ENCODE measurements at places on chromosomes 12 and 14.

- DNase-seq, result no peak
These were observed 68.4 kb downstream of the CRACR2A start for GRCh38 chr12:3684449-3685051.

DNA sequence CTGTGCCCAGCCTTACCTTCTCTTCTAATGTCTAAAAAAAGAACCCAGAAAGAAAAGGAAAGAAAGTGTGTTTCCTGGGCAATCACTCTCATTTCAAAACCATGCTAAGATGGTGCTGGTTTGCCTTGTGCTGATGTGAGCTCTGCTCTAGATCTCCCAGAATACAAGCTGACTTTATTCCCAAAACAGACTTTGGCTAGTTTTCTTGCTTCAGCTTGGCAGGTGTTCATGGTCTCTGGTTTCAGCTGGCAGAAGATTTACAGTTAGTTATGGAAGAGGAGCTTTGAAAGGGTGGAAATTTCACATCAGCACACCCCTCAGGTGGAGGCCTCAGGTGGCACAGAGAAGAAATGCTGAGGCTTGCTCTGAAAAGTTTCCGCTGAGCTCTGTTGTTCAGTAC, 34.4 kb downstream of the PPP1R36 start:
- no peak for DNase-seq

DNA sequence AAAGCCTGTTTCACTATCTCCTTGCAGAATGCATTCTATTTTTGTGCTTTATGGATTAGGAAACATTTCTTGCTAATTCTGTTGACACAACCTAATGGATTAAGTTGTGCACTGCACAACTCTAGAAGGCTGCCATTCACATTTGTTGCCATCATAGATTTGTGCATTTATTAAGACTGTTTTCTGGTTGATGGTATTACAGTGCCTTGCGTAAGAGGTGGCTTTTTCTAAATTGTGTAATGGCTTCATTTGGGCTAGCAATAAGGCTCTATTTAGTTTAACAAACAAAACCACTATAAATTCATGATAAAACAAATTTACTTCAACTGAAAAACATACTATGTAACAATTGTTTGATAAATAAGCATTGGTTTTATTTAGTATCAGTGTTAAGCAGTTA, 175.9 kb downstream of the TRHDE start:
- peak; percentile 34 for DNase-seq

DNA sequence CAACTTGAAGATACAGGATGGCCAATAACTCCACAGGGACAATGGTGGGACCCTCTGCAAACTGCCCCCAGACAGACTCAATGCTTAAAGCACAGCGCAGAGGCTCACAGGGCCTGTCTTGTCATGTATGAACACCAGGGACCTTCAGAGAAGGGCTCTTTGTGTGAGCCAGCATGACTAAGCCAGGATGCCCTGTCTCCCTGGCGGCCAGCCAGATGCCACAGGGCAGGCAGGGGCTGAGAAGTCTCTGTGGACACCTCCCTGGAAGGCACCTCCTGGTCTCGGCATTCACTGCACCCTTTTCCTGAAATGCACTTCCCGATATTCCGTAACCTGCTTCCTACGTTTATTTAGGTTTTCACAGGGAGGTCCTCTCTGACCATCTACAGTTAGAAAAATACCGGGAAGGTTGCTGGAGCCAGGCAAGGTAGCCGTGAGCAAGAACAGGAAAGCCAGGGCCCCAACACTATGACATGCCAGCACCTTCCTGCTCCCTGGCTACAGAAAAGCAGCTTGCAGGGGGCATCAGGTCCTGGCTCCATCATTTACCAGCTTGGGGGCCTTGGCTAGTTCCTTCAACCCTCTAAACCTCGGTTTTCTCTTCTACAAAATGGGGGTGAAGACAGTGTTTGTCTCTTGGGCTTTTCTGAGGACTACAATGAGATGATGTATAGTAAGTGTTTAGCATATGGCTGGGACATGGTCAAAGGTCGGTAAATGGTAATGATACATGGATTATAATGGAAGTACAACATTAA, 65.0 kb downstream of the PITPNM2 start:
- DNase-seq, result peak; percentile 37

GRCh38 chr12:64240781-64241180, 18.7 kb upstream of the KICS2 start:
- peak; percentile 16 for DNase-seq

DNA sequence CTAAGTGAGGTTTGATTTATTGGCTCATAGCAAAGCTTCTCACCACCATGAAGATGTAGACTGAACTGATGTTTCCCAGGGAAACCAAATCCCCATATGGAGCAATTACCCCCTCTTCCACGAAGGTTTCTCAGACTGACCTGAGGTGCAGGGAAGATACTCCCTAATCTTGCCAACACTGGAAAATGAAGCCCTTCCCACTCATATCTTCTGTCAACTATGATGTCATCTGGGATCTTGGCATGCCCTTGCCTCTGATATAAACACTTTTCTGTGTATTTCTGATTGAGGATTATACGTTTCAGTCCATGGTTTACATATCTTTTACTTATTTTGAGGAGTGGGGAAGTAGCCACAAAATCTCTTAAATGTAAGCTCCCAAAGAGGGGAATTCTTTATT, 14.1 kb upstream of the CISTR start:
- no peak for DNase-seq

GRCh38 chr12:84497819-84498218, 414.8 kb downstream of the SLC6A15 start:
- DNase-seq, result no peak

DNA sequence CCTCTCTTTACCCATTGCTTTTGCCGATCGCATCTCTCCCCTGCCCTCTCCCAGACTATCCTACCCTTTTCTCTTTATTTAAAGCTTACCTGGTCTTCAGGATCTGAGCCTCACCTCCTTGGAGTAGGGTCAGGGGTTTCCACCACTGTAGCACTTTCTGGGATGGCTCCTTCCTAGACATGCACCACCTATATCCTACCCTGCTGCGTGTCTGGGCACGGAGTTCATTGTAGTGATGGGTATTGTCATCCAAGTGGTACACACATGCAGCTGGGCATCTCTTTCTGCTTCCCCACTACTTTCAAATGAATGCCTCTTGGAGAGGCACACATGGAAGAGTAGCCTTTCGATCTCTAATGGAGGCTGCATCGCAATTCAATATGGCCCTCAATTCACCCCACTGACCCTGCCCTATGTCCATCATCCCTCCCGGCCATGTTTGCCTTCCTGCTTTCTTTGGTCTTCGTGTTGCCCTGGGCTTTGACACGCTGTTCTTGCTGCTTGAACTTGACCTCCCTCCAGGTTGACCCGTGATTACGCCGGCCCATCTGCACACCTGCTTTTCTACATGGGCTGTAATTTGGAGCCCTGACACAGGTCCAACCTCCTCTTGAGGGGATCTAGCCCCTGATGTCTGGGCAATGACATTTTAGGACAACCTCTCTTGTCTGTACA, 10.9 kb downstream of the SERPINA11 start:
- DNase-seq, result no peak

GRCh38 chr14:100149851-100150611, 9.4 kb downstream of the DEGS2 start:
- no peak for DNase-seq

- DNase-seq, result no peak
These were observed 33.5 kb upstream of the ATP2A2 start for GRCh38 chr12:110247340-110248095.

- peak; percentile 91 for DNase-seq
These were observed 8.4 kb downstream of the GPRC5A start for GRCh38 chr12:12899530-12900380.

DNA sequence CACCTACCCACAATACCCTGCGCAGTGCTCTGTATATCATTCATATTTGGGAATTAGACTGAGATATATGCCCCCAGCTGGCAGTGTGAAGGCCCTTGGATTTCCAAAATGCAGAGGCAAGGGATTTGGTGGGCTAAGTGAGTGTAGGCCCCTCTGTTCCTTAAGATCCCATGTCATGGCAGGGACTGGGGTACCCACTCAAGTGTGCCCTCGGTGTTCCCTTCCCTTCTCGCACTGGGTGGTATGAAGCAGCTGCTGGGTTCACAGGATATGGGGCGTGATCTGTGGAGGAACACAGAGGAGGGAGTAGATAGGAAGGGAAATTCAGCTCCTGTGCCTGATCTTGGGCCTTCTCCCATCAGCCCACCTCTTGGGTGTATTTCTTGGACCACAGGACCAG, 63.1 kb upstream of the VASH1 start:
- no peak for DNase-seq

GRCh38 chr14:23033251-23033727, 1.4 kb downstream of the PSMB5 start:
- no peak for DNase-seq

DNA sequence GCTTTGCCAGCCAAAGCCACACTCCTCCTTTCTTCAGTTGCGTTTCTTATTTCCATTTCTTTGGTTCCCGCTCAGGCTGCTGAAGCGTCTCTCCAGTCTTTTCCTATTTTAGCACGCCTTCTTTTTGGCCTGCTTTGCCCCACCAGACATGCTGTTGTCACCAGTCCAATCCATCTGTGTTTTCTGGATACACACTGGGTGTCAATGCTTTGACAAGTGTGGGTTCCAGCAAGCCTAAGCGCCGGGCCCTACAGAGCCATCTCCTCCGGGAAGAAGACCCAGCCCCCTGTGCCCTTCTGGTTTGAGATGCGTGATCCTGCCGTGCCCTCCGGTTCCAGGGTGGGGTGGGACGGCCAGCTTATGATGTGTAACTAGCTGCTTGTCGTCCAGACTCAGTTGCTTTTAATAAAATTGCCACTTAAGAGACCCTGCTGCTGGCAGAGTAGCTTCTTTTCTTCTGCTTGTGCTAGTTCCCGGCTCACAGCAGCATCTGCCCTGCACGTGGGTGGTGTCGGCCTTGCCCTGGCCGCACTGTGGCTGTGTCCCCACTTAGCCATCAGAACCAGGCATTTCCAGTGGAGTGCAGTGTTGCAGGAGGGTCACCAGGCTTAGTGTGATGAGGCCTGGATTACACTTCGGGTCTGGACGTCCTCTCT, 29.7 kb downstream of the EML1 start:
- DNase-seq, result no peak

DNA sequence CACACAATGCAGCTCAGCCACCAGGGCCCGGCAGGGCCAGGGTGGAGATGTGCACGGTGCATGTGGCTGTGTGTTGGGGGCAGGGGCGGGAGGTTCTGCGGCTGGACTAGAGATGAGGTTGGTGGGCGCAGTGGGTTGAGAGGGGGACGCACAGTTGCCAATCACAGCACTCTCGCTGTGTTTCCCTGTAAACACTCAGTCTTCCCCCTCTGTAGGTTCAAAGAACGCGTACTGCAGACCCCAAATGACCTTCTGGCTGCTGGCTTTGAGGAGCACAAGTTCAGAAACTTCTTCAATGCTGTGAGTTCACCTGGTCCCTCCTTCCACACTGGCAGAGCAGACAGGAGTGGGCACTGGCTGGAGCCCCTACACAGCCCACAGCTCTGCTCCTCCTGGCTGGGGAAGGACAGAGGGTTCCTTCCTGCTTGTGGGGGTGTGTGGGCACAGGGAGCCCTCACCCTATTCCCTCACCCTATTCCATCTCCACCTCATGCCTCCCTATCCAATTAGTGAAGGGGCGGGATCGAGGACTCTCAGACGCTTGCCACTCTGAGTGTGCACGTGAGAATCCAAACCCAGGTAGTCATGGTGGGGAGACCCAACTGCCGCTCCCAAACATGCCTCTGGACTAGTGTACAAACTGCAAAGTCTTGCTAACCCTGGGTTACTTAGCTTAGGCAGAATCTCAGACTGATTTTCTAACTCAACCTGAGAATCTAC, 17.8 kb downstream of the OTUB2 start:
- DNase-seq, result no peak

GRCh38 chr12:45509621-45510020, 219.9 kb upstream of the ARID2 start:
- no peak for DNase-seq

GRCh38 chr12:2934371-2934770, 24.8 kb upstream of the TEAD4 start:
- no peak for DNase-seq

GRCh38 chr14:68367536-68367935, 425.3 kb downstream of the ZFP36L1 start:
- DNase-seq, result no peak

DNA sequence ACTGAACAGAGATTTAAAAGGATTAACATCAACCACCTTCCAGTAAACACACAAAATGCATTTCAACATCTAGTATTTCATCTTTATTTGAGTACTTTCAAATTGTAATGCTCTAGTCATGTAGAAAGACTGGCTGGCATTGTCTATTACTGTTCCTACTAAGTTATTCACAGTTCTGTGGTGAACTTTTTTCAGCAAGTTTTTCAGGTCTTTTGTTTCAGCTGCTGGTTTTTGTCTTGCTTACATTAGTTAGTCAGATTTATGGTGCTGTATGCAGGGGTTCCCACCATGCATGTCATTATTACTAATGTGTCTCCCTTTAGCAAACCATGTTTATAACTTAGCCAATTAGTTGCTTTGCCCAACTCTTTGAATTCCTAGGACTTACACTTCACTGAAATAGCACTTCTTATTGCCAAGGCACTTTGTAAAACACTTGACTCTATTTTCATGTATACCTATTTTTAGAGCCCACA, 253.4 kb upstream of the KITLG start:
- no peak for DNase-seq

- no peak for DNase-seq
These were observed 5.2 kb downstream of the GPR132 start for GRCh38 chr14:105059925-105060565.

DNA sequence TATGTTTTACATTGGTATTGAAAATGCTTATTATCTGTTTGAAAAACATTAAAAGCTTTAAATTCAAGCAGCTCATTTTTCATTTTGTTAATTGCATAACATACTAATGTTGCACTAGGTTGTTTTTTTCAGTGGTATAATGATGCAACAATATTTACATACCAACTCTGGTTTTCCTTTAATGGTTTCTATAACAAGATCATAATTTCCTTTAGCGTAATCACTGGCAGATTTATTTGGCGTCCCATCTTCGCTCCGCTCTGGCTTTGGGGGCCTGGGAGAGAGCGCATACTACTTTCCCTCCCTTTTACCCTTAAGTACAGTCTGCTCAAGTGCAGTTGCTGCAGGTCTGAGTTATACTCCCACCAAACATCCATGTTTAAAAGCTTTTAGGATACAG, 574.1 kb downstream of the PRKD1 start:
- DNase-seq, result no peak

DNA sequence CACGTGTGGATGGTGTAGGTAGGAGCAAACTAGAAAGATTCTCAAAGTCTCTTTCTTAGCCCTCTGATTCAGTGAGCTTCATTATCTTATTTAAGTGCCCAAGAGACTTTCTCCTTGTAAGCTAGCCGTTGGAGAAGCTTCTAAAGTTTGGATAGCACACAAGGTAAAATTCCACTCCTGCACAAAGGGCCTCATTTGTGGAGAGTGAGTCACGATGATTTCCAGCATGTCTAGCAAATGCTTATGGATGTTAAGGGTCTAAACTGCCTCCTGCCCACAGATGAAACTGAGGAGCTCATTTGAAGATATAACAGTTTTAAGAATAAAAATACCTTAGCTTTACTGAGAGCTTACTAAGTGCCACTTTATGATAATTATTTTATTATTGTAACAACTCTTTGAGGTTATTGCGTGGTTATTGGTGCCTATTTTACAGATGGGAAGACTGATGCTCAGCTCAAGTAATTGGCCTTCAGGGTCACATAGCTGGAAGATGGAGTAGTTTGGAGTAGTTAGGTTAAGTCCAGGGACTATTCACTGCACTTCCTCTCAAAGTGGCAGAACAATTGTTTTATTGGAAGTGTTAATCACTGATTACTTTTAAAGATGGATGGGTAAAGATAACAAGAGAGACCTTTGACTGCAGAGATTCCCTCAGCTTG, 78.7 kb upstream of the HIF1A start:
- DNase-seq, result no peak

GRCh38 chr12:15757553-15758255, 31.5 kb downstream of the EPS8 start:
- peak; percentile 86 for DNase-seq

Data from fibroblast of gingiva (primary cell).